ENCODE measurements at places on chromosomes 7 and 10.

DNA sequence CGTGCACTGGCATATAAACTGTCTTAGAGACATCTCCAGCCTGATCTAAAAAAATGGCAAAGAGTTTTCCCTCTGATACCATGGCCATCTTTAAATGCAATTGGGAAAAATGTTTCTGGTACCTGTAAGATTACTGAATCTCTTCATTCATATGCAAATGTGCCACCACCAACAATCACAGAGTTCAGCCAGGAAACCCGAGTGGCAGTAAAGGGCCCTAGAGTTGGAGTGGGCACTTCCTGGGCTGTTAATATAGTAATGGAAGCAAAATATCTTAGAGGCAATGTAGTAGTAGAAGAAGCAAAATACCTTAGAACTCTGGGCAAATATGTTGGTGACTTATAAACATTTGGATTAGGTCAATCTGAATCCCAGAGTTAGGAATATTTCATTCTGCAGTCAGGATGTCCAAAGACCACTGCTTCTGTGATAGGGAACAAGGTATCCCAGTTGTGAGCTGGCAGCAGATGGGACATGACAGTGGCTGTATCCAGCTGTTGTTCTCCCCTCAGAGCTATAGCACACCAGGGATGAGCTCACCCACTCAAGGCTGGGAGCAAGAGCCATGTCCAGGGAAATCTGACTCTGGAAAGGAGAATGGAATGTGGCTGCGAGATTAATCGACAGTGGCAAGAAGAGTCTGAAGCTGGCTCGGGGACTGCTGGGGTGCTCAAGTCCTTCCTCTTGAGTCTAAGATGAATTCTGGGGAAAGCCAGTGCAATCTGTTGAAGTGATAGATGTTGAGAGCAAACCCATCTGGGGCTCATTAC, 332.1 kb downstream of the PHTF2 start:
- DNase-seq, result no peak

GRCh38 chr7:138941545-138941944, 39.6 kb downstream of the KIAA1549 start:
- DNase-seq, result no peak

DNA sequence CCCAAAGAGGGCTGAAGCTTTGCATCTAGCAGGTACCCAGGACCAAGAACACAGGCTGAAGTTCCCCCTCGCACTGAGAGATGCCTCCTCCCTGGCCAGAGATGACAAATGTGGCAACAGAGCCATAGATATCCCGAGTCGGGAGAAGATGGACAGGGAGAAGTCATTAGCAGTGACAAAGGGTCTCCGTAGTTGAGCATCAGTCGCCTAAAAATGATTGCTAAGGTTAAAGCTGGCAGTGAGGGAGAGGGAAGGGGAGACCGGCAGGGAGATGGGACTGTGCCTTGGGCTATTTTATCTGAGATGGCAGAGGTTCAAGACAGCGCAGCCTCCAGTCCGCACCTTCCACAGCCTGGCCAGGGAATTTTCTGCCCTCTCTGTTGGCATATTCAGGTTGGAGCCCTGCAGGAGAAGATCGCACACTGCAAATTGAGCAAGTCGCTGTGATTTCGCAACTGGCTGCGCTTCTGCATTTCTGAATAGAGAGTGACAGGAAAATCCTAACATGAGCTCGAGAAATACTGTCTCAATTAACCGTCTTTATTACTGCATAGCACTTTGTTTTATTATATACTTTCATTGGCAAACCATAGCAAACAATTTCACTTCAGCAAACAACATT, 238.9 kb upstream of the GPR26 start:
- no peak for DNase-seq

GRCh38 chr7:50835156-50835555, 52.5 kb upstream of the GRB10 start:
- no peak for DNase-seq

Data from stimulated activated CD4-positive, alpha-beta T cell treated with anti-CD3 and anti-CD28 coated beads, Interleukin-15, amount 100 ng/mL, for 1 hour (primary cell).